Activated naive CD8-positive, alpha-beta T cell treated with anti-CD3 and anti-CD28 coated beads, Interleukin-2, amount 10 ng/mL, durations not matched to agents 7 days and 5 days (primary cell): ENCODE measurements at places on chromosomes 3 and 15.

GRCh38 chr3:72601060-72601459 is 247.2 kb downstream of the SHQ1 start:
- no peak for DNase-seq

DNA sequence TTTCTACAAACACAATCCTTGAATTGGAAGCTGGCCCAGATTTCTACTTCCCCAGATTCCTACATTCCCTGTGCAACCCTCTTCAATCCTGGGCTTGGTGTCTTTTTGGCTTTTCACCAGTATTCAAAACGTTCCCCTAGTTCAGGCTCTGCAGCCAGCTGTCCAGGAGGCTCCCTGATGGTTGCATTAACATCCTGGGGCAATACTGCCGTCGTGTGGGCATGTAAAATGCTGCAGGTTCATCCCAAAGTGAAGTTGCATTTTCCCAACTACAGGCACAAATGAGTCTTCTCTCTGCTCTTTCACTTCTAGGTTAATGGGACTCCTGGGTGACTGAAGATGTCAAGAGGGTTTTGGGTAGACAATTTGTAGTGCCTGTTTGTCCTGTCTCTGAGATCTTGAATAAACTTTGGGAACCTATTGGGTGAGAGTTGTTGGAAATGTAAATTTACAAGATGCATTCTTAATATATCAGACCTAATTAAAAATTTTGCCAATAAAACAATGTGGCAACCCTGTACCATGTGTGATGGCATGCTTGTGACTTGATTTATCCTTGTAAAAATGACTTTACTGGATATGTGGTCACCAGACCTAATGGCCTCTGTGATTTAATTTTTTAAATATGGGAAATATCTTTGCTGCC is 28.6 kb downstream of the SOX14 start:
- no peak for DNase-seq

- DNase-seq, result no peak
Measured at GRCh38 chr3:98827221-98827920, 64.2 kb downstream of the ST3GAL6 start.

GRCh38 chr3:124203292-124203691 is 211.4 kb upstream of the ROPN1 start:
- no peak for DNase-seq

- DNase-seq, result no peak
Measured at GRCh38 chr3:132593947-132594323, 3.1 kb upstream of the ACKR4 start.

DNA sequence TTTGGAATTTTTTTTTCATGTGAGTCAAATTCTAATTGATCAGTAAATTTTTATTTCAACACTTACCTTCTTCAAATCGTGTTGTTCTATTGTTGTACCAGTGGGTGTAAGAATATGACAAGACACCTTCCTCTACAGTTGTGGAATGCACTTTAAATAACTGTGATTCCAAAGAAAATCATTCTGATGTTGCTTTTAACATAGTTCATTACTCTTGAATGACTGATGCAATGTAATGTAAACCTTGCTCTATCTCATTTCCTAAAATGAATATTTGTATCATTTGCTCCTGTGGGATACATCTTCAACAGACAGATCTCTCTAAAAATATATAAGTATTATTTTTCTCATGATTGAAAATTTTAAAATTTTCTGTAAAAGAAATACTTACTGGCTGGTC is 313.4 kb downstream of the RBMS3 start:
- DNase-seq, result no peak

DNA sequence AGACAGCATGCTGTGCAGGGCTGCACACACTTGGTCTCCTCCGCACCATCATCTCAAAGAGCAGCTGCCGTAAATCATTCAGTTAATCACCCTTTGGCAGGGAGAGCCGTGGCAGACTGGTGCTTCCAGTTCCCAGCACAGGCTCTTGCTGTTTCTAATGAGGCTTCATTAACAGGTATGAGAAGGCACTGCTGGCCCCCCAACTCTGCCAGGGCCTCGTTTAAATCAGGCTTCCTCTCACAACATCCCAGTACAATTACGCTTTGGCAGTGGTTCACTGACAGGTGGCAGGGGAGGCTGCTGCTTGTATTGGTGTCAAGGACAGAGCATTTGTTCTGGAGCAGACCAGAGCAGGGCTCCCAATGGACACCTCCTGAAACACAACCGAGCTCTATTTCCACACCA is 77.1 kb downstream of the BFSP2 start:
- no peak for DNase-seq

- DNase-seq, result no peak
Measured at GRCh38 chr3:37941608-37942508, 48.7 kb upstream of the VILL start.

DNA sequence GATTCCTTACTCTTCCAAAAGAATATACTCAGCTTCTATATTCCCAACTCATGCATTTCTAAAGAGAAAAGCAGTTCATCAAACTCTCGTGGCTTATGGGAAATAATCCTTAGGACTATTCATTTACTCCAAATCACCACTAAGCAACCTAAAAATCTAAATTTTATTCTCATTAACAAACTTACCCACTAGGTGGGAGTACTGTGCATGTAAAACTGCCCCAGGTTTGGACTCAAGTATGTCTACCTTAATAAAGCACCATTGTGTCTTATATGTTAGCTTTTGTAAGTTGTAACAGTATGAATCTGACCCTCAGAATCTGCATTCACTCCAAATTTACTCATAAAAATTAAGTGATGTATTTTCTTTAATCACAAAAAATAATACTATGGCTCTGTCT is 25.3 kb downstream of the RAD18 start:
- no peak for DNase-seq

- no peak for DNase-seq
Measured at GRCh38 chr15:41828807-41829141, 882 bp downstream of the JMJD7 start.

GRCh38 chr15:38378161-38378560 is 75.8 kb upstream of the FAM98B start:
- DNase-seq, result no peak

- no peak for DNase-seq
Measured at GRCh38 chr15:36484038-36484778, 95.2 kb upstream of the CDIN1 start.

- DNase-seq, result no peak
Measured at GRCh38 chr15:58078591-58078990, 13.1 kb upstream of the ALDH1A2 start.
